ENCODE measurements at places on chromosomes 13 and 19. TPM values are rescaled to one million over a fixed set of nuclear protein-coding genes. Genes with fewer than 3 reads are reported as not detected.

Gene CPAMD8
- total RNA-seq = not detected

Gene MISP3
- 2.2 TPM for total RNA-seq

Gene CEACAM8
- total RNA-seq = not detected

Gene ADAMTS10
- total RNA-seq = 5.4 TPM

Gene CCNE1
- total RNA-seq = 40.2 TPM

Gene SIGLEC6
- total RNA-seq = not detected

Gene ZNF99
- not detected for total RNA-seq

Gene GRIK5
- 0.07 TPM for total RNA-seq
